NCI-H1930 (cell line): ENCODE measurements at places on chromosomes 2 and 18.

DNA sequence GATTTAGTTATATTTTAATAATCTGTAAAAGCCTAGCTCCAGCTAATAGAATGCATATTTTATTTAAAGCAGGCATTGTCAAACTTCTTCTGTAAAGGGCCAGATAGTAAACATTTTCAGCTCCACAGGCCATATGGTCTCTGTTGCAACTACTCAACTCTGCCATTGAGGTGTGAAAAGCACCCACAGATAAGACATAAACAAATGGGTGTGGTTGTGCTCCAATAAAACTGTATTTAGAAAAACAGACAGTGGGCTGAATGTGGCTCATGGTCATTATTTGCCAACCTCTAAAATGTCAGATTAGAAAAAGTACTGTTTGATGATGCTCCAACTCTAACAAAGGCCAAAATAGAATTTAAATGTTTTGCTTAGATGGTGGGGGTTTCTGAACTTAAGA is 519.9 kb downstream of the RNF144A start:
- no peak for DNase-seq

GRCh38 chr2:168699844-168700417 is 102.5 kb upstream of the NOSTRIN start:
- no peak for DNase-seq

- peak; percentile 69 for DNase-seq
Observed at GRCh38 chr2:207166349-207167098, 776 bp upstream of the KLF7 start.

DNA sequence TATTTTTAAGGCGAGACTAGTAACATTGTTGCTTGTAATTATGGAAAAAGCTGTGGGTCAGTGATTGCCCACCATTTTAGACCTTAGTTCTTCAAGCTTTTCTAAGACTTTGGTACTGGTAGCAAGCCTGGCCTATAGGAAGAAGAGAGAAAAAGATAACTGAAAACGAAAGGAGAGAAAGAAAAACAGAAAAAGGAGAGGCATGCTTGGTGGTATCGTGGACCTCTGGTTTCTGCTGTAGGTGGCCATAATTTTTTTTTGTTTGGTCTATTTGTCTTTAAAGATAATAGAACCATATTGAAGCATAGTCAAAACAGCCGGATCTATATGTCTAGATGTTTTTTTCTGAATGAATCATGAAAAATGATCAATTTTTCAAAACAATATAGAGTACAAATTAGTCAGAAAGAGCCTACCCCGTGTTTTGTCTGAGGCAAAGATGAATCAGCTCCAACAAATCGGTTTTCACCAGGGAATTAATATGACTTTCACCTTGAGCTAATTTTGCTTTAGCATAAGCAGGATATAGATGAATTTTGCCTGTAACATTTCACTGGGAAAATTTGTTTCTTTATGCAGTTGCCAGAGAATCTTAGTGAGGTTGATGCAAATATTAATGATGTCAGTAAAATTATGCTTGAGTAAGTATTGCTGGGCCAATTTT is 45.7 kb downstream of the CCDC85A start:
- DNase-seq = no peak

DNA sequence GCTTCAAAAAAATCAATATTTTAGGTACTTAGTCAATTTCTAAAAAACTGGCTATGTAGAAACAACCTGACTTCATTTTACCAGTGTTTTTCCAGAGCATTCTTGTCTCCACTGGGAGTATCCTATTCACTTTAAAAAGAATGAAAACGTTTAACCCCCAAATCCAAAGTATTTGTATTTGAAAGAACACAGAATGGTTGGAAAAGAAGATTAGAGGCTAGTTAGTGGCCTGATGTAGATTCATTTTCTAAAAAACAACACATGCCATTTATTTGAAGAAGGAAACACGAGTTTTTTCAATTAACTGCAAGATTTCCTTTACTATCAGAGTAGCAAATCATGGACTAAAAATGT is 74.6 kb downstream of the PLEKHM3 start:
- no peak for DNase-seq

- DNase-seq = peak; percentile 58
Observed at GRCh38 chr18:76554547-76555222, 59.6 kb upstream of the ZNF516 start.

- DNase-seq = no peak
Observed at GRCh38 chr2:183224948-183225347, 100.7 kb downstream of the NUP35 start.

GRCh38 chr18:26386002-26386401 is 159.8 kb downstream of the TAF4B start:
- no peak for DNase-seq

GRCh38 chr2:180508458-180508857 is 471.9 kb upstream of the UBE2E3 start:
- no peak for DNase-seq

DNA sequence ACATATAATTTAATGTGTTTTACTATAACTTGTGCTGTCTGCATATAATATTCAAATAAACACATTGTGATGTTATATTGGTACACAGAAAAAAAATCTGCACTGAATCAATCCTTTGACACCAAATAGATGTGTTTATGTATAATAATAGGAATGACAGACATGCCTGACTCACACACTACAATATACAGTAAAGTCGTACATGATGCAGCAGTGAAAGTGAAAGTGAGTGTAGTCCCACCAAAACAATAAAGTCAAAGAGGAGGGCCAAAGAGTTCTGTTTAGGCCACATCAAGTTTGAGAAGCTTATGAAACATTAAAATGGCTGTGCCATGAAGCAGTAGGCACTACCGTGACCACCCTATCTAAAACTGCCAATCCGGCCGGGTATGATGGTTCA is 8.2 kb upstream of the RBM44 start:
- DNase-seq = no peak

- DNase-seq = peak; percentile 38
Observed at GRCh38 chr2:49111456-49111855, 42.9 kb downstream of the FSHR start.

DNA sequence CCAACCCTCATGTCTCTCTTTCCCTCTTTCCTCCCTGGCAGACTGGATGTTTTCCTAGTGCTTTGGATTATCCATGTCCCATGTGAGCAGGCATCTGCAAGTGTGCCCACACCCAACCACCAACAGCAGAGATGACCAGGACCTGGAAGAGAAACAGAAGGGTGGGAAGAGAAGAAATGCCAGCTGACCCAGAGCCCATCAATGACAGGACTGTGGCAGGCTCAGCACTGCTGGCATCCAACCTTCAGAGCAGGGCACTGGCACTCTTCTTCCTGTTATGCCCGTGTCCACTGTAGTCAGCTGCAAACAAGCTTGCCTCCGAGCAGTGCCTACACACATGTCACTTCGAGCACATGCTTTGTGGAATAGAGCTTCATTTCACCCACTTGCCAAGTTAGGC is 121.1 kb downstream of the TANC1 start:
- no peak for DNase-seq

DNA sequence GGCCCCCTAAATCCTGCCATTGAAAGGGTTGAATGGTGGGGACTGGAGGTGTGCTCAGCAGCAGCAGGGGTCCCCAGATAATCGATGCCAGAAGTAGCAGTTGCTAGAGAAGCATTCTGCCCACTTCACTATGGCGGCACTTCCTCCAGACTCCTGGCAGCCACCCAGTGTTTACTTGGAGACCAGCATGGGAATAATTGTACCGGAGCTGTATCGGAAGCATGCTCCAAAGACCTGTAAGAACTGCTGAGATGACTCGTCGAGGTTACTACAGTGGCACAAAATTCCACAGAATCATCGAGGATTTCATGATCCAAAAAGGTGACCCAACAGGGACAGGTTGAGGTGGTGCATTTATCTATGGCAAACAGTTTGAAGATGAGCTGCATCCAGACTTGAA is 11.0 kb upstream of the GAREM2 start:
- no peak for DNase-seq

- DNase-seq = no peak
Observed at GRCh38 chr2:241984658-241985057, 115.1 kb downstream of the RTP5 start.

DNA sequence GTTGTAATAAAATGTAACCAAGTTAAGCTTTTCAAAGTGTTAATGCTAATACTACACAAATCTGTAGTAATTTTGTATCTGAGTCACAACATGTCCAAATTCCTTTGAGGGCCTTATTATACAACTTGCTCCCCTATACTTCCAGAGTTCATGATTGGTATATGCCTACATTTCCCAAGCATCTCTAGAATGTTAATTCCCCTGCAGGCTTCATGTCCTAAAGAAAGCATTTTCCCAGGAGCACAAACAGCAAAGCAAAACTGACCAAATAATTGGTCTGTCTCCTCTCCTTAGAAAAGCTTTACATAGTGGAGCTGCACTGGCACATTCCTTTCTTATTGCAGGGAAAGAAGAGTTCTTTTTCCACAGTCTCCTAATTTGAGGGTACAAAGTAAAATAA is 3.7 kb downstream of the ALS2 start:
- DNase-seq = no peak
